ENCODE measurements at places on chromosomes 6 and 20. TPM values are rescaled to one million over a fixed set of nuclear protein-coding genes. Genes with fewer than 3 reads are reported as not detected.

The OR2J3 gene
- total RNA-seq, result not detected

The TPMT gene
- 6.1 TPM for total RNA-seq

The MAK gene
- 0.75 TPM for total RNA-seq

The OSTM1 gene
- 36.7 TPM for total RNA-seq

The EMILIN3 gene
- total RNA-seq, result not detected

The TREML2 gene
- 2.9 TPM for total RNA-seq

The RNF5 gene
- 20.9 TPM for total RNA-seq

The EPB41L1 gene
- 0.23 TPM for total RNA-seq

The COX4I2 gene
- total RNA-seq, result not detected

The MTHFD1L gene
- 22.1 TPM for total RNA-seq

The ENPP1 gene
- total RNA-seq, result 2.1 TPM

The ULBP3 gene
- 1.6 TPM for total RNA-seq

The SLC35B3 gene
- total RNA-seq, result 6.4 TPM

The TBXT gene
- total RNA-seq, result not detected

The GHRH gene
- not detected for total RNA-seq

The IRF4 gene
- 16.6 TPM for total RNA-seq

The ARFGEF3 gene
- total RNA-seq, result not detected

The BMP6 gene
- total RNA-seq, result 16.8 TPM

The PREX1 gene
- total RNA-seq, result 188 TPM

The NNAT gene
- total RNA-seq, result not detected

The MICAL1 gene
- total RNA-seq, result 136 TPM

The GRM4 gene
- total RNA-seq, result not detected

The SFTA2 gene
- not detected for total RNA-seq

The SEMG1 gene
- total RNA-seq, result not detected

The CST7 gene
- total RNA-seq, result 10.7 TPM

The E2F1 gene
- total RNA-seq, result 2.6 TPM

The CLDN20 gene
- total RNA-seq, result not detected

The BPI gene
- total RNA-seq, result not detected

The NINL gene
- 5.0 TPM for total RNA-seq

The KLHDC3 gene
- 31.1 TPM for total RNA-seq

The UBE2V1 gene
- 124 TPM for total RNA-seq

The ALDH8A1 gene
- total RNA-seq, result 1.3 TPM

The FOXP4 gene
- 7.5 TPM for total RNA-seq

The BEND3 gene
- 1.4 TPM for total RNA-seq

The POFUT1 gene
- 11.1 TPM for total RNA-seq

The NRSN1 gene
- not detected for total RNA-seq

The MTFR2 gene
- 2.9 TPM for total RNA-seq

The PLG gene
- not detected for total RNA-seq

The ID4 gene
- total RNA-seq, result not detected

The MCCD1 gene
- total RNA-seq, result not detected

The CCN5 gene
- not detected for total RNA-seq

The FAM229B gene
- total RNA-seq, result 3.9 TPM

The GTSF1L gene
- total RNA-seq, result not detected

The FUCA2 gene
- total RNA-seq, result 7.8 TPM

The DEFB125 gene
- not detected for total RNA-seq

The MYT1 gene
- total RNA-seq, result not detected

The PI3 gene
- not detected for total RNA-seq

The APMAP gene
- total RNA-seq, result 26.2 TPM

The C6orf58 gene
- total RNA-seq, result not detected

The TMEM74B gene
- not detected for total RNA-seq

The PTCRA gene
- total RNA-seq, result 1.8 TPM

The OR12D3 gene
- total RNA-seq, result not detected

The SNPH gene
- 6.7 TPM for total RNA-seq
